ENCODE measurements at places on chromosomes 6 and 20.

DNA sequence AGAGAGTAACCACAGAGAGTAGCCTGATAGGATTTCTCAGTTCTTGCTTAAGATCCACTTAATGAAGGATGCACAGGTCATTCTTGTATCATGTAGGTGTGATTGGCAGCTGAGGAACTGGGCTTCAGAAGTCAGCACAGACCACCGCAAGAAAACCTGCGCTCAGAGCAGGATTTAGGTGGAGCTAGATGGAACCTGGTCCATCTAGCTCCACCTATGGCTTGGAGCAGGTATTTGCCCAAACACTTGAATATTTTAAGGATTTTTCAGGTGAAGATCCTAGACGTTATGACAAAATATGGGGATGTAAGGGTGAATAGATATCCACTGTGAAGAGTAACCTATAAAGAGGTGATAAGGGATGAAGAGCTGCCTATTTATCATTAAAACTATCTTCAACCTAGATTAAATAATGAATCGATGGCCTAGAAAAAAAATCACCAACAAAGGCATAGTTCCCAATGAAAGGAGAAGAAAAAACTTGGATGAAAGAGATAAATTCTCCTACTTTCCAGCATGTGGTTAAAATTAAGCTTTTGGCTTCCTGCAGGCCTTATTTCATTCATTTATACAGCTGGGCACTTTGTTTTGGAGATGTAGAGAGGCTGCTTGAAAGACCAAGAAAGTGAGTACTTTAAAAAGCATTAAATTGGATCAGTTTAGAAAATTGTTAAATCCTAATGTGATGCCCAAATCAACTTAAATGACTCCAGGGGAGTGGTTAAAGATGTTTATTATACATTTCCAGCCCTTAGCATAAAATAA lies 778.4 kb upstream of the GJE1 start:
- no peak overlapping the region for H3K27ac ChIP-seq
- no peak overlapping the region for H3K4me3 ChIP-seq
- no peaks in the 10 kb centered on the region for H3K36me3 ChIP-seq
- no peak for DNase-seq
- H3K27me3 ChIP-seq, result no peaks in the 10 kb centered on the region

DNA sequence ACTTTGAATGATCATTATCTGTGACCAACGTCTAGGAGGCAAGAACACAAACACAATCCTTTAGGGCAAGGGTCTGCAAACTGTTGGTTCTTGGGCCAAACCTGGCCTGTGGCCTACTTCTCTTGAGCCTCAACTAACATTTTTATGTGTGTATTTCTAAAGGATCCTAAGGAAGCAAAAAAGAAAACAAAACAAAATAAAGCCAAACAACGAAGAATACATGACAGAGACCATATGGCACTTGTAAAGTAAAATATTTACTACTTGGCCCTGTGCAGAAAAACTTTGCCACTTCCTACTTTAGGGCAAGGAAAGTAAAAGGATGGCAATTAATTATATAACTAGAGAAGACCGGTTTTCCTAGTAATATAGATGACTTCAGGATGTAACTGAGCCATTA lies 1056.2 kb downstream of the EPHA7 start:
- no peaks in the 10 kb centered on the region for H3K27me3 ChIP-seq
- H3K36me3 ChIP-seq, result no peaks in the 10 kb centered on the region
- no peak for DNase-seq
- no peak overlapping the region for H3K4me3 ChIP-seq
- H3K27ac ChIP-seq, result no peak overlapping the region

- no peaks in the 10 kb centered on the region for H3K27me3 ChIP-seq
- peaks cover 7% of the 10 kb centered on the region for H3K36me3 ChIP-seq
- H3K27ac ChIP-seq, result peak overlapping the region; percentile 25
- no peak overlapping the region for H3K4me3 ChIP-seq
These were observed 152.8 kb downstream of the NFATC2 start for GRCh38 chr20:51389543-51390264.

- H3K36me3 ChIP-seq, result peaks cover 4% of the 10 kb centered on the region
- DNase-seq, result no peak
- no peaks in the 10 kb centered on the region for H3K27me3 ChIP-seq
- H3K4me1 ChIP-seq, result peaks cover 6% of the 10 kb centered on the region
These were observed 6.6 kb downstream of the PPDPF start for GRCh38 chr20:63527184-63527583.

DNA sequence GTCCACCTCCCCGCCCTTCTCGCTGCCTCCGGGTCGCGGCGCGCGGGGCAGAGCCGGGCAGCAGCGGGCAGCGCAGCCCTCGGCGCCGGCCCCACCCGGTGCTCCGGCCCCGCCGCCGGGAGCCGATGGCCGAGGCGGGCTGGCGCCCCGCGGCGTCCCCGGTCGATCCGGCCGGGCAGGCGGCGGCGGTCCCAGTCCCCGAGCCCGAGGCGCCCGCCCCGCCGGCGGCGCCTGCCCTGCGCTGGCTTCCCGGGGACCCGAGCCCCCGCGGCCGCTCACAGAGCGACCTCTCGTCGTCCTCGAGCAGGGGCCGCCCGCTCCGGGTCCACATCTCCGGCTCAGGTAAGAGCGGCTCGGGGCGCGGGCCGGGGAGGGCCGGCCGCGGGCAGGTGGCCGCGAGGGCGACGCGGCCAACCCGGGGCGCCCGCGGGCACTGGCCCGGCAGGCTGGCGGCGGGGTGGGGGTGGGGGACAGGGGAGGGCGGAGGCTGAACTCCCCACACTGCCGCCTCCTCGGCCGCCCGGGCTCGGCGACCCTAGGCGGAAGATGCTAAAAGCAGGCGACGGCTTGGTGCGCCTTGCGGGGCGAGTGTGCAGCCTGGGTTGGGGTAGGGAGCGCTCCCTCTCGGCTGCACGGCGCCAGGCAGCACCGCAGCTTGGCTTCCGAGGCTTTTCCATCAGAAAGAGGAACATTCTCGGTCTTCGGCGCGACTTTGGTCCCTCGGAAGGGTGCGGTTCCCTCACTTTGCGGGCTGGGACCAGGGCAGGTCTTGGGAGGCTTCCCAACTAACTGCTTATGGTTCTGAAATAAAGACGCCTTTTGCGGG lies 25.6 kb upstream of the FUCA2 start:
- no peaks in the 10 kb centered on the region for H3K4me1 ChIP-seq
- H3K4me3 ChIP-seq, result peak overlapping the region; percentile 83
- peak overlapping the region; percentile 79 for H3K27ac ChIP-seq
- no peaks in the 10 kb centered on the region for H3K27me3 ChIP-seq

GRCh38 chr6:45970326-45970725 lies 45.3 kb downstream of the CLIC5 start:
- no peaks in the 10 kb centered on the region for H3K4me1 ChIP-seq
- no peak overlapping the region for H3K27ac ChIP-seq
- no peak overlapping the region for H3K4me3 ChIP-seq
- H3K36me3 ChIP-seq, result no peaks in the 10 kb centered on the region

- peak overlapping the region; percentile 78 for H3K27ac ChIP-seq
- H3K27me3 ChIP-seq, result no peaks in the 10 kb centered on the region
- H3K4me3 ChIP-seq, result peak overlapping the region; percentile 77
- peaks cover 52% of the 10 kb centered on the region for H3K4me1 ChIP-seq
- DNase-seq, result no peak
- no peaks in the 10 kb centered on the region for H3K36me3 ChIP-seq
These were observed 1.3 kb downstream of the YWHAB start for GRCh38 chr20:44886828-44887227.

- no peaks in the 10 kb centered on the region for H3K36me3 ChIP-seq
- no peak overlapping the region for H3K4me3 ChIP-seq
- peaks cover 12% of the 10 kb centered on the region for H3K4me1 ChIP-seq
- H3K27ac ChIP-seq, result no peak overlapping the region
- no peak for DNase-seq
- H3K27me3 ChIP-seq, result peaks cover 19% of the 10 kb centered on the region
These were observed 756 bp downstream of the MOXD1 start for GRCh38 chr6:132400555-132400882.

GRCh38 chr20:61749406-61750075 lies 316.1 kb downstream of the TAF4 start:
- H3K27me3 ChIP-seq, result peaks cover 13% of the 10 kb centered on the region
- DNase-seq, result no peak
- H3K36me3 ChIP-seq, result no peaks in the 10 kb centered on the region
- no peak overlapping the region for H3K27ac ChIP-seq
- no peaks in the 10 kb centered on the region for H3K4me1 ChIP-seq

- no peak overlapping the region for H3K4me3 ChIP-seq
- H3K36me3 ChIP-seq, result no peaks in the 10 kb centered on the region
- peaks cover 4% of the 10 kb centered on the region for H3K27me3 ChIP-seq
- no peaks in the 10 kb centered on the region for H3K4me1 ChIP-seq
- H3K27ac ChIP-seq, result no peak overlapping the region
These were observed 26.4 kb upstream of the RFPL4B start for GRCh38 chr6:112320561-112321318.

GRCh38 chr6:154474648-154475428 lies 35.6 kb downstream of the CNKSR3 start:
- no peaks in the 10 kb centered on the region for H3K27me3 ChIP-seq
- no peak overlapping the region for H3K27ac ChIP-seq
- no peaks in the 10 kb centered on the region for H3K36me3 ChIP-seq
- no peak overlapping the region for H3K4me3 ChIP-seq

- H3K27ac ChIP-seq, result peak overlapping the region; percentile 31
- no peak for DNase-seq
- peaks cover 4% of the 10 kb centered on the region for H3K4me1 ChIP-seq
- H3K4me3 ChIP-seq, result peak overlapping the region; percentile 30
These were observed 25.2 kb downstream of the GPX6 start for GRCh38 chr6:28490205-28490890.

DNA sequence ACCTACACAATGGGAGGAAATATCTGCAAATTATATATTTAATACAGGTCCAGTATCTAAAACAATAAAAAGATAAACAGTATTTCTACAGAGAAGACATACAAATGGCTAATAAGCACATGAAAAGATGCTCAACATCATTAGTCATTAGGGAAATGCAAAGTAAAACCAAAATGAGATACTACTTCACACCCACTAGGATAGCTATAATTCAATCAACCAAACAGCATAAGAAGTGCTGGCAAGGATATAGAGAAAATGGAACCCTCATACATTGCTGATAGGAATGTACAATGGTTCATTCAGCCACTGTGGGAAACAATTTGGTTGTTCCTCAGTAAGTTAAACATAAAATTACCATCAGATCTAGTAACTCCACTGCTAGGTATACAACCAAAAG lies 48.7 kb downstream of the NUDT3 start:
- H3K27me3 ChIP-seq, result no peaks in the 10 kb centered on the region
- no peak overlapping the region for H3K4me3 ChIP-seq
- H3K4me1 ChIP-seq, result no peaks in the 10 kb centered on the region
- H3K36me3 ChIP-seq, result no peaks in the 10 kb centered on the region

Data from T-cell (primary cell).